Liver (tissue), 10 donors: ENCODE measurements at places on chromosomes 13 and 19. TPM values are rescaled to one million over a fixed set of nuclear protein-coding genes. Genes with fewer than 3 reads are reported as not detected.

GRCh38 chr13:45298206-45298505 lies 42.8 kb downstream of the TPT1 start:
- no peak for DNase-seq

DNA sequence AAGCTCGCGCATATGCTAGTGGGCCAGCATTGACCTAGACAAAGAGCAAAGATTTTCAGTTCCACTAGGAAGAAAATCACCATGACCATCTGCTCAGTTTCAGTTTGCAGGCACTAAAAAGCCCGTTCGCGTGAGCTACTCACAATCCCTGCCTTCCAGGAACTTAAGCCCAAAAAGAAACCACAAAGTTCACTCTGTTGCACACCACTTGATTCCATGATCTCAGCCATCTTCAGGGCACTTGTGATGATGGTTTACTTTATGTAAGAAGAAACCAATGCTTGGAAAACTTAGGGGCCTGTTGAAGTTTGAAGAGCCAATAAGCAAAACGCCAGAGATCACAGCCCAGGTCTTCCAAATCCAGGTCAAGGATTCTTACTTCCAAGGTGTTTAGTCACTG lies 45.0 kb upstream of the SLC15A1 start:
- no peak for DNase-seq

GRCh38 chr13:97257800-97258799 lies 36.0 kb downstream of the MBNL2 start:
- no peak for DNase-seq

- no peak for DNase-seq
Observed at GRCh38 chr19:40768869-40769268, 6.5 kb upstream of the MIA start.

DNA sequence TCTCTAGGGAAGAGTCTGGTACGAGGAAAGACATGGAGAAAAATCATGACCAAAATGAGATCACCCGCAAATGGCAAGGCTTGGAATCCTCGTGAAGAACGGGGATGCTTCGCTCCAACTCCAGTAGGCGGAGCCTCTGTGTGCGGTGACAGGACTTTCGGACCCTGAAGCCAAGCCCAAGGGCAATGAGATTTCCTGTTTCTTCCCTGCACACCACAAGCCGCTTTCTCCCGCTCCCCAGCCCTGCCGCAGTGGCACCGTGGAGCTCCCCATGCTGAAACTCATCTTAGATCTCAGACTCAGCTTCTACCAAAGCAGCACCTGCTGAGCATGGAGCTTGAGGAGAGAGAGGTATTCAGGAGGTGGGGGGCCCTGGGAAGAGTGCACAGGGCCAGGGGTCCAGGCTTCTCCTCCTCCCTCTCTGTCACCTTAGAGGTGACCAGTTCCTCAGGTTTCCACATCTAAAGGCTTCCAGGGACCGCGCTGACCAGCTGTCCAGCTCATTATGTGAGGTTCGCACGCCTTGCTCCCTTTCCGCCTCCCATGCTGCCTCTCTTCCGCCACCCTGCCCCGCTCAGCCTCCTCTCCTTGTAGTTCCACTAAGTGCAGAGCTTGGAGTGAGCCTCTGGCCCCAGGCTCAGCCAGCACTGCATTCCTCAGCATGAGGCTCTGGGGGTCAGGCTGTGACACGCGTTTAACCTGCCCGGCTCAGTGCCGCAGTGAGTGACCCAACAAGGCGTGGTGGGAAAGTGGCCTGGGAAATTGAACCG lies 153.8 kb upstream of the SOX1 start:
- DNase-seq, result peak; percentile 27

- no peak for DNase-seq
Observed at GRCh38 chr13:23350009-23350408, 83.5 kb downstream of the SACS start.

- DNase-seq, result no peak
Observed at GRCh38 chr19:38718747-38719543, 25.3 kb downstream of the CAPN12 start.

DNA sequence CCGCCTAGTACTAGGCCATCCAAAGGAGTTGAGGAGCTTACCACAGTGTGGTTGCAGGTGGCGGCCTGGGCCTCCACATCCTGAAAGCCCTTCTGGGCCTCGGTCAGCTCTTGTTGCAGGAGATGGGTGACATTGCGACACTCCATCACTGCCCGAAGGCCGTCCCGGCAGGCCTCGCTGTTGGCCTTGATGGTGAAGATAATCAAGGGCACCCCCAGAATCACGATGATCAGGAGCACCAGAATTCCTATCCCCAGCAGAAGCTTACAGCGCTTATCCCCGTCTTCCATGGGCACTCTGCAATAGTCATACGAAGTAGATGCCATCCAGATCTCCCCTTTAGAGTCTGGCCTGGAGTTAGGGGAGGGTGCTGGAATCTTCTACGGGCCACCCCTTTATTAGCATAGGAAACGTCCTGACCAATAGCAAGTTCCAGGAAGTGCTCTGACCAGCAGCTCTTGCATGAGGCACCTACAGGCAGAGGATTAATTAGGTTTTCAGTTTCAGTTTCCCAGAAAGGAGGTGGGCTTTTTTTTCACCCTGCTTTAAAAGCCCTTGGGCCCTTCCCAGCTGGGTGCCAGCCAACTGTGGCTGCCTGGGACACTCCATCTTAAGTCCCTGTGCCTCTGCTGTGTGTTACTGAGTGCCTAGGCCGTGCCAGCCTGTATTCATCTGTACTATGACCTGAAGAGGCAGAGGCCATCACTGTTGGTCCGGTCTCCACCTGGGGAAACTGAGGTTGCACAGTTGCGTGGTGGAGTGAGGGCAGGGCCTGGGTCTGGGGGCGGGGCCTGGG lies at the start of gene BST2:
BST2 (minus strand) TSS at position 381 of the 796 bp plus-strand sequence; CDS start at position 326, 55 bp downstream.
- peak; percentile 46 for DNase-seq

- DNase-seq, result no peak
Observed at GRCh38 chr13:108669381-108669780, 40.0 kb downstream of the MYO16 start.

DNA sequence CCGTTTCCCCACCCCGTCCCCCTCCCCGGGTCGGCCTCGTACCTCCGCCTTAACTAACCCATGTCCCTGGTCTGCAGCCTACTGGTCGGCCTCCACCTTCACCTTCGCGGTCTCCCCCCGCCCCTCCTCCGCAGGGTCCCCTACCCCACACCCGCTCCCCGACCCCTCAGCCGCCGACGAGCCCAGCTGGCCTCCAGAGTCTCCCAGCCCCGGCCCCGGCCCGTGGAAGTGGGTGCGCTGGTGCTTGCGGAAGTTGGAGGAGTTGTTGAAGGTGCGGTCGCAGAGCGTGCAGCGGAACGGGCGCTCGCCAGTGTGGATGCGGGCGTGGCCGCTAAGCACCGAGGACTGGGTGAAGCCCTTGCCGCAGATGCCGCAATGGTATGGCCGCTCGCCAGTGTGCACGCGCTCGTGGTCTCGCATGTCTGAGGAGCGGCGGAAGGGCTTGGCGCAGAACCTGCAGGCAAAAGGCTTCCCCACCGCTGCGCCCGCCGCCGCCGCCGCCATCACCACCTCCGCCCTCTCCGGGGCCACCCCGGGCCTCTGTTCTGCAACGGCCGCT lies 2.6 kb downstream of the ZNF784 start:
- DNase-seq, result no peak

The ZNF112 gene
- 1.8 TPM for total RNA-seq

The DAND5 gene
- total RNA-seq, result 0.23 TPM

The ZNF723 gene
- total RNA-seq, result 0.05 TPM

The KRTDAP gene
- total RNA-seq, result not detected

The GIPC1 gene
- 31.7 TPM for total RNA-seq
